Left ventricle myocardium inferior (tissue), 1 donor: ENCODE measurements at places on chromosomes 3 and 15. TPM values are rescaled to one million over a fixed set of nuclear protein-coding genes. Genes with fewer than 3 reads are reported as not detected.

- no peak for DNase-seq
Measured at GRCh38 chr15:99315636-99316035, 64.4 kb downstream of the LRRC28 start.

GRCh38 chr3:16509721-16510619 is 3.5 kb downstream of the RFTN1 start:
- DNase-seq = no peak

DNA sequence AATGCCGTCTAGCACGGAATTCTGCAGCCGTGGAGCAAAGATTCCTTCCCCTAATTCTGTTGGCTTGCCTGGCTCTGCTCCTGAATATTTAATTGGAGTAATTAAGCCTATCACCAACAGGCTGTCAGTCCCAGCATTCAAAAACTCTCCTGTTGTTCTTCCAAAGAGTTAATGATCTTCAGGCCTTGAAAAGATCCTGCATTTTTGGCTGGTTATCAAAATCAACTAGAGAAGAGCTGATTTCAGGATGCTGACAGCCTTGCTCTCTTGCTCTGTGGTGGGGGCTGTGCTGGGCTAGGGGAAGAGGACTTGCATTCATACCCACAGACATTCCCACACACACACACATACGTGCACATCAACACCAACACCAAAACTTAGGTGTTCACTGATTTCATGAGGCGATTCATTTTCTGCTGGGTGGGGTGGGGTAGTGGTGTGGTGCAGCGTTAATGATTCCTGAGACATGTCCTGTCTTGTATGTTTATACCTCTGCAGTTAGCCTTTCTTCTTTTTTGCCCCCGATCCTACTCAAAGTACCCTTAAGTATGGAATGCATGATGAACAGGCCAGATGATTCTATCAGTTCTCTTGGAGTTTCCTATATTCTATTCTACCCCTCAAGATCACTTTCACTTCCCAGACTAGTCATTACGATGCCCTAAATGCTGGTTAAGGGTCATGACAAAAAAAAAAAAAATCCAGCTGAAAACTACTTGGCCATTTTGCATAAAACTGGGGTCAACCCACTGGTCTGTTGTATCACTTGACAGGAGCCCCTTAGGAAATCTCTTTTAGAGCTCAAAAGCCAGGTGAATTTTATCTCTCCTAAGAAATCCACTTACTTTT is 42.3 kb downstream of the CPN2 start:
- DNase-seq = no peak

DNA sequence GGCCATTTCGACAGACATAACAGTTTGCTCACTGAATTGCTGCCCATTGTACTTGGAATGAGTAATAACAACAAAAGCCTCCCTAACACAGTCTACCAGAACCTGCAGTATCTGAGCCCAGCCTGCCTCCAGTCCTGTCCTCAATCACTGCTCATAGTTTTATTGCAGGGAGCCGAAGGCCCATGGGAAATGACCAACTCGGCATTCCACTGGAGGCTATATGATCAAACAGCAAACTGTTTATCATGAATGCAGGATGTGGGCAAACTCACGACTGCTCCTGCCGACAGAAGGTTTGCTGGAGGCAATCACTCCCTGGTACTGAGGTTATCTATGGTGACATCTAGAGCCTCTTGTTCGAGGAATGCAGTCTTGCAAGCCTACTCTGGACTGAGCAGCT is 46.3 kb downstream of the LSM3 start:
- DNase-seq = no peak

The SLC9A9 gene
- 4.9 TPM for total RNA-seq
